ENCODE measurements at places on chromosomes 2 and 18. TPM values are rescaled to one million over a fixed set of nuclear protein-coding genes. Genes with fewer than 3 reads are reported as not detected.

C18orf32 gene
- total RNA-seq, result 5.7 TPM

SIX3 gene
- 0.07 TPM for total RNA-seq

TMEM17 gene
- 2.9 TPM for total RNA-seq

RESP18 gene
- total RNA-seq, result not detected

MTLN gene
- 166 TPM for total RNA-seq

Measured in PC-3 (cell line).